ENCODE measurements at places on chromosomes 5 and 9. TPM values are rescaled to one million over a fixed set of nuclear protein-coding genes. Genes with fewer than 3 reads are reported as not detected.

FOXD4L4 gene
- not detected for total RNA-seq

CDKN2A gene
- 0.49 TPM for total RNA-seq

ANKRD55 gene
- total RNA-seq = not detected

DMRT2 gene
- not detected for total RNA-seq

ELOVL7 gene
- total RNA-seq = 0.46 TPM

IDNK gene
- 3.4 TPM for total RNA-seq

HSPA5 gene
- 195 TPM for total RNA-seq

INSYN2B gene
- 0.87 TPM for total RNA-seq

MAP3K1 gene
- 6.3 TPM for total RNA-seq

TMEM171 gene
- total RNA-seq = not detected

C9orf153 gene
- not detected for total RNA-seq

- DNase-seq = no peak
Measured at GRCh38 chr5:72293495-72294055, 26.5 kb downstream of the MRPS27 start.

DNA sequence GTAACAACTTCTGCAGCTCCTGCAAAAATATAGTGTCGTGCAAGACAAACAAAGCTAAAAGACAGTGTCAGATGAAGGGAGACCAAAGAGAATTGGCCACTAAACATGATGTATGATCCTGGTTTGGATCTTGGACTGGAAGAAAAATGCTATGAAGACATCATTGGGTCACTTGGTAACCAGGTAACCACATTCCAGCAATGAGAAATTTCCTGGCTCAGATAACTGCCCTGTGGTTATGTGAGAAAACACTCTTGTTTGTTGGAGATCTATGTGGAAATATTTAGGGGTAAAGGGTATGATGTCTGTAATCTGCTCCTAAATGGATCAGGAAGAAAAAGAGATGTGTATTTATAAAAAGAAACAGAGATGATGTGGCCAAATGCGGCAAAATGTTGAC, 45.5 kb upstream of the ANKRD33B start:
- no peak for DNase-seq

DNA sequence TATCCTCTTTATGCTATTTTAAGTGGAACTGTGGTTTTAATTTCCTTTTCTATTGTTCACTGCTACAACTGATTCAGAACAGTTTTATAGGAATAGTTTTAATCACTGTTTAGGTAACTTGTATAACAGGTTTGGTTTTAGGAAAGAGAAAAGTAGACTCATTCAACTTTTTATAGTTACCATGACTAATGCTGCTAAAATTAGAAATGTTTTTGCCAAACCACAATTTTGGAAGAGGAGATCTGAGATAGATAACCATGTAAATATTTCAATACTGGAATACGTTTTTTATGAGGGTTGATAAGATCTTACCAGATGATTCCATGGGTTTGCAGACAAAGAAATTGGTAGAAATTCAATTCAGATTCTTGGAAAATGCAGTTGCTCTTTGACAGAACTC, 404.6 kb upstream of the ARRDC3 start:
- no peak for DNase-seq

GRCh38 chr9:80948876-80949275, 740.5 kb downstream of the TLE1 start:
- no peak for DNase-seq

GRCh38 chr9:652914-653313, 188.6 kb upstream of the DMRT1 start:
- DNase-seq = peak; percentile 82

DNA sequence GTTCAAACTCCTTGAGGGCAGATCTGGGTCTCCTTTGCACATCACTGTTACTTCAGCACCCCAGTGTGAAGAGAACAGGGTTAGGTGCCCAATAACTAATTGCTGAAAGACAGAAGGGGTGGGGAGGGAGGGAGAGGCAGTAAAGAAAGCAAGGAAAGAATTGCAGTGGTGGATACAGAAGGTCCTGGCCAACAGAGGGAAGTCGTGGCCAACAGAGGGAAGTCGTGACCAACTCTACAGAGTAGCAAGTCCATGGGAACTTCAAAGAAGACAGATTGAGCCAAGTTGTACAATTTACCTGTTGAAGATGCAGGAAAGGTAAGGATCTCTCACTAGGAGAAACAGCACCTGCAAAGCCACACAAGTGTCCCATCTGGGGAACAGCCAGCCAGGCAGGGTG, 27.0 kb downstream of the CCNJL start:
- no peak for DNase-seq

- DNase-seq = no peak
Measured at GRCh38 chr9:34985311-34985899, 4.1 kb upstream of the DNAJB5 start.

DNA sequence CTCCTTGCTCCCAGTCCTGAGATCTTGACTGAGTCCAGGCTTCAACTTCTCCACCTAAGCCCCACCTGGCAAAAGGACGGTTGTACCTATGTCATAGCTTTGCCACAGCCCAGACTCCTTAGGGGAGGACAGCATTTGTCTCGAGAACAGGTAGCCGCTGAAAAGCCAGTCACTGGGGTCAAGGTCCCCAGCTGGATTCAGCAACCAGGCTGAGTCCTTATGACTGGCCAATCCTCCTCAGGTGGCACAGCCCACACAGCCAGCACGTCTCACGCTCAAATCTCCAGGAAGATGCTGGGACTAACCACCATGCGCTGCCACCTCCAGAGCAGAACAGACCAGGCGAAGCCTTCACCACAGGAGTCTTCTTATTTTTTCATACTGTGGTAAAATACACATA, 27.9 kb upstream of the SMU1 start:
- no peak for DNase-seq

- no peak for DNase-seq
Measured at GRCh38 chr9:72576087-72576486, 54.7 kb downstream of the TMC1 start.

- no peak for DNase-seq
Measured at GRCh38 chr5:163826201-163826600, 320.8 kb downstream of the MAT2B start.

DNA sequence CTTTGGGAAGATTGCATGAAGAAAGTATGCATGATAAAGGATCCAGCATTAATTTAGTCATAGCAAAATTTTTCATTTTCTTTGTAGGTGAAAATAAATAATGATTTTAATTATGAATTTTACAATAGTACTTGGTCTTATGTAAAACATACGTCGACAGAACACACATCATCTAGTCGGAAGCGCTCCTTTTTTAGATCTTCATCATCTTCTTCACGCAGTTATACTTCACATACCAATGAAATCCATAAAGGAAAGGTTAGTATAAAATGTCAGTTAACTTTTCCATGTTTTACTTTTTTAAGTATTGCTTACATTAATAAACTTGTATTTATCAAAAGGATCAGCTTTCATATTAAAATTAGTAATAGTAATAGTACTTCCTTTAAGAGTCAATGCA, 35.8 kb downstream of the C7 start:
- DNase-seq = no peak

GRCh38 chr5:139383993-139384590, 995 bp upstream of the SLC23A1 start:
- no peak for DNase-seq

- no peak for DNase-seq
Measured at GRCh38 chr9:126117631-126118030, 209.0 kb upstream of the MVB12B start.

DNA sequence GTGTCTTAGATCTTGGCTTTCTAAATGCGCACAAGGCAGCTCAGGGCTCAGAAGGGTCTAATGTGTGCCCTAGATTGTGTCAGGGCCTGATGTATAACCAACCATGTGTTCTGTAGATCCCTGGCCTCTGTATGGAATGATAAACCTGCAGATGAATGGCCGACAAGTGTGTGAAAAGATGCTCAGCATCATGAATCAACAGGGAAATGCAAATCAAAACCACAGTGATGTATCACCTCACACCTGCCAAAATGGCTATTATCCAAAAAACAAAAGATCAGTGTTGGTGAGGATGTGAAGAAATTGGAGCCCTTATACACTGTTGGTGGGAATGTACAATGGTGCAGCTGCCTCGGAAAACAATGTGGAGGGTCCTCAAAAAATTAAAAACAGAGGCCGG, 489.8 kb downstream of the SEMA5A start:
- DNase-seq = no peak

DNA sequence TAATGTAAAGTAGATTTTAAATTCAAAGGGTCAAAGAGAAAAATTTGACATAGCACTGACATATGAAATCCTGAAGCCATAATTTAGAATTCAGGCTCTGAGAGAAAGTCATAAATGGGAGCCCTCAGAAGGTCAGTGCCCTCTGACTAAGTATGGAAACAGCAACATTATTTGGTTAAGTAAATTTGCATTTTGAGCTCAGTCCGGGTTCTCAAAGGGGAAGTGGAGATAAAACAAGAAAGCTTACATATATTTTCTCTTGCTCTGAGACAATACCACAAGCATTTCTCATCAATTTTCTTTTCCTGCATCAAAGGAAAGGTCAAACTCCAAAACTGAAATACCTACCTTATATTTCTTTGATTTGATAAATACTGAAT, 348.0 kb downstream of the SEMA5A start:
- DNase-seq = no peak
